ENCODE measurements at places on chromosomes 6 and 20.

GRCh38 chr6:7426447-7427169, 37.0 kb downstream of the RIOK1 start:
- no peak for DNase-seq

DNA sequence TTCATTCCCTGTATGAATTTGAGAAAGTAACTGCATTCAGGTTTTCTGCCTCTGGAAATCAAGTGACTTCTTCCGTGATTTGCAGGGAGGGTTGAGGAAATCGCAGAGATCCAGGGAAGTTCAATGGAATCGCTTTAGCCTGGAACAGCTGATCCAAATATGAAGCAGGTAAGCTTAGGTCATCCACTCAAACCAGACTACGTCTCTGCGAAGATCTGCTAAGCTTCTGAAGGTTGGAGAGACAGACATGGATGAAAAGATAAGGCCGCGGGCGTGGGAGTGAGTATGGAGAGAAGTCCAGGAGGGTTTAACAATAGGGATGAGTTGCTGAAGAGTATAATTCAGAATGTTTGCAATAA, 34.2 kb upstream of the BTN3A2 start:
- DNase-seq = no peak

DNA sequence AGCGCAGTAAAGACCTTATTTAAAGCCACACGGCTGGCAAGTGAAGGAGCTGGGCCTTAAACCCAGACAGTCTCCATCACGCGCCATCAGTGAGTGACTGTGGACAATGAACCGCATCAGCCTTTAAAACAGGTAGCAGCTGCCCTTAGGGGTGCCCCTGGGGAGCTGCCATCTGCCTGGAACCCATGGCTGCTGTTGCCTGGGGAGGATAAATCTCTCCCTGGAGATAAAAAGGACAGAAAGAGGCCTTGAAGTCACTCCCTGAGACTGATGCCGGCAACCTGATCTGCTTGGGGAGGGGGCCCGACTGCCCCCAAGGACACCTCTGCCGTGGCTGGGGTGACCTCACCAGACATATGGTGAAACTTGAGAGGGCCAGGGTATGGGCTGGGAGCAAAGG, 73.5 kb downstream of the PREX1 start:
- DNase-seq = no peak

DNA sequence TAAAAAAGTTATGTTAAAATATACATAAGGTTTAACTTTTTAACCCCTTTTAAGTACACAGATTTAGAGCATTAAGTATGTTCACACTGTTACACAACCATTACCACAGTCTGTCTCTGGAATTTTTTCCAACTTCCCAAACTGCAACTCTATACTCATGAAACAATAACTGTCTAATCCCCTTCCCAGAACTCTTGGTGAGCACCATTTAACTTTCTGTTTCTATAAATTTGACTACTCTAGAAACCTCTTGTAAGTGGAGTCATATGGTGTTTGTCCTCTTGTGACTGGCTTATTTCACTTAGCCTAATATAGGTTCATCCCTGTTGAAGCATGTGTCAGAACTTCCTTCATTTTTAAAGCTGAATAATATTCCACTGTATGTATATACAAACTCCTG, 98.1 kb downstream of the MAP3K7 start:
- DNase-seq = no peak
